ENCODE measurements at places on chromosomes 3 and 15. TPM values are rescaled to one million over a fixed set of nuclear protein-coding genes. Genes with fewer than 3 reads are reported as not detected.

PP2D1 gene
- total RNA-seq, result not detected

KPNA4 gene
- total RNA-seq, result 40.3 TPM

IL16 gene
- 6.7 TPM for total RNA-seq

ADGRG7 gene
- total RNA-seq, result not detected

PARP15 gene
- 1.6 TPM for total RNA-seq

FBXW12 gene
- total RNA-seq, result 0.23 TPM

MME gene
- total RNA-seq, result 160 TPM

CACNA2D3 gene
- 3.6 TPM for total RNA-seq

TUSC7 gene
- not detected for total RNA-seq

SLC15A2 gene
- total RNA-seq, result 23.4 TPM

AQP9 gene
- 3.2 TPM for total RNA-seq

HHATL gene
- total RNA-seq, result 9.0 TPM

SNURF gene
- 59.5 TPM for total RNA-seq

RTP1 gene
- not detected for total RNA-seq

MAP2K5 gene
- total RNA-seq, result 16.8 TPM

TMC3 gene
- total RNA-seq, result not detected

SNTN gene
- total RNA-seq, result 0.12 TPM

C3orf22 gene
- 0.12 TPM for total RNA-seq

SLC9C1 gene
- total RNA-seq, result 1.5 TPM

IQCF5 gene
- total RNA-seq, result not detected

PPARG gene
- total RNA-seq, result 35.8 TPM

TM2D3 gene
- total RNA-seq, result 75.9 TPM

ZNF860 gene
- total RNA-seq, result 2.2 TPM

COL7A1 gene
- 27.4 TPM for total RNA-seq

KLHL24 gene
- total RNA-seq, result 178 TPM

NANOGP8 gene
- total RNA-seq, result 1.7 TPM

TMEM207 gene
- 12.2 TPM for total RNA-seq

TRIM42 gene
- total RNA-seq, result not detected

KNL1 gene
- 13.7 TPM for total RNA-seq

LAMB2 gene
- total RNA-seq, result 537 TPM

ZNF621 gene
- total RNA-seq, result 16.9 TPM

MAP3K13 gene
- total RNA-seq, result 43.4 TPM

KBTBD13 gene
- total RNA-seq, result 1.2 TPM

SLC6A6 gene
- total RNA-seq, result 25.8 TPM

PATL2 gene
- 1.2 TPM for total RNA-seq

ACY1 gene
- 47.4 TPM for total RNA-seq

SIDT1 gene
- total RNA-seq, result 4.7 TPM

CCDC13 gene
- 2.0 TPM for total RNA-seq

SLC38A3 gene
- 2.9 TPM for total RNA-seq

Measured in metanephros (tissue), 2 donors.